ENCODE measurements at places on chromosomes 7 and 10. TPM values are rescaled to one million over a fixed set of nuclear protein-coding genes. Genes with fewer than 3 reads are reported as not detected.

Gene PLCE1
- 43.0 TPM for polyA plus RNA-seq

DNA sequence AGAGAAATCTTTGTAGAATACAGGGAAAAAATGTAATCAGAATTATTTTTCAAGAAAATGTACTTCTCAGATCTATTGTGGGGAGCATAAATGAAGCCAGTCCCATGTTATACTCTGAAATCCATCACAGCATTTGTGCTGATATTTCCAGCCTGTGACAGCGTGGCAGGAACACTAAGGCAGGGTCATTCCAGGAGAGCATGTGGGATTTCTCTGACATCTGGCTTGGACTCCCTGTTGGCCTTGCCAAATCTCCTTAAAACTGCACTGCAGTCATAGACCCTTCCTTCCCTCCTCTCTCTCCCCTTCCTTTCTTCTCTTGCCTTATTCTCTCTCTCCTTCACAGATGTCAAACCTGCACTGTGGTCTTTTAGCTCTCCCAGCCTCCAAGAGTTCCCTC lies 6.5 kb upstream of the TSPAN13 start:
- no peak for DNase-seq

- DNase-seq = no peak
Measured at GRCh38 chr7:143980746-143981510, 19.2 kb upstream of the OR6B1 start.

DNA sequence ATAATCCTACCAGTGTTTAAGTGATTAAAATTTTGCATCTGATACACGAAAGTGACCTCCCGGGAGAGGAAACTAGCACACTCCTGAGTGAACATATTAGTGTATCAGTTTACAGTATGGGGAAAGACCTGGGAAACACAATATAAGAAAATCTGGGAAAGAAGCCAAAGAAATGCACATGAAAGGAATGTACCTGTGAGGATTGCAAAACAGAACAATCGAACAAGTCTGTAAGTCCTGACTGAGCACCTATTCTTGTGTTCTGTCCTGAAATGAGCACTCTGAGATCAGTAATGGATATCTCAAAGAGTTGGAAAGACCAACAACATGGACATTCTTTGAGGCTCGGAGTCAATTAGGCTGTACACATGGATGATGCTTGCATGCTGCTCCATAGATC lies 554.7 kb downstream of the SORCS3 start:
- DNase-seq = no peak

- DNase-seq = no peak
Measured at GRCh38 chr7:127239814-127240213, 12.9 kb downstream of the GRM8 start.

- no peak for DNase-seq
Measured at GRCh38 chr7:41187322-41187721, 515.6 kb downstream of the INHBA start.

DNA sequence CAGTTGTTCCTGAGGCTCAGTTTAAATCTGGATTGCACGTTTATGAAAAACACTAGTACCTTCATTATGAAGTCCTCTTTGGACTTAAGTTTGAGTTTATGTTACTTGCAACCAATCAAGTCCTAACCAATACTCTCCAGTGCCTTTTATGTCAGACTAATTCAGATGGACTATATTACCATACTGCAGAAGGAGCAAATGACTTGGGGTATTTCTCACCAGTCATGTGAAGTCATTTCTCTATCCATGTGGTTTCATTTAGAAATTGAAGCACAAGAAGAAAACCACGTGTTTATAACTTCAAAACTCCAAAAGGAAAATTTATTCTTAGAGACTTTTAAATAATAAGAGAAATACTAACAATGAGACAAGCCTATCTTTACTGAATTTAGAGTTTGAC lies 201.6 kb downstream of the MBL2 start:
- DNase-seq = no peak

Gene FBXO24
- polyA plus RNA-seq = 2.6 TPM

DNA sequence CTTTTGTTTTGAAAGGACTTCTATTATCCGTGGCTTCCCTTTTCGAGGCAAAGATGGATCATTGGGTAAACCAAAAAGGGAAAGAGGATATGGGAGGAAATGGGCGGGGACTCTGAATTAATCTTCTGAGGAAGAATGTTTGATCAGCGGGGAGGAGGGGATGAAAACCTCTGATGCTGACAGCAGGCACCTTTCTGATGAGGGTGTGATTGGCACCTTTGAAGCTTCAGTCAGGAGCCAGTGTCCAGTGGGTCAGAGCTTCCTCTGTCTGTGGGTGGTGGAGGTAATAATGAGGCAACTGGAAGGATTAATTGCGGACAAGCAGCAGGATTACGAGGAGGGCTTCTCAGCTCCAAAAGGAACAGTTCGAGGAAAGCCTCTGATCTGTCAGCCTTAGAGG lies 877.6 kb downstream of the LRMDA start:
- no peak for DNase-seq

DNA sequence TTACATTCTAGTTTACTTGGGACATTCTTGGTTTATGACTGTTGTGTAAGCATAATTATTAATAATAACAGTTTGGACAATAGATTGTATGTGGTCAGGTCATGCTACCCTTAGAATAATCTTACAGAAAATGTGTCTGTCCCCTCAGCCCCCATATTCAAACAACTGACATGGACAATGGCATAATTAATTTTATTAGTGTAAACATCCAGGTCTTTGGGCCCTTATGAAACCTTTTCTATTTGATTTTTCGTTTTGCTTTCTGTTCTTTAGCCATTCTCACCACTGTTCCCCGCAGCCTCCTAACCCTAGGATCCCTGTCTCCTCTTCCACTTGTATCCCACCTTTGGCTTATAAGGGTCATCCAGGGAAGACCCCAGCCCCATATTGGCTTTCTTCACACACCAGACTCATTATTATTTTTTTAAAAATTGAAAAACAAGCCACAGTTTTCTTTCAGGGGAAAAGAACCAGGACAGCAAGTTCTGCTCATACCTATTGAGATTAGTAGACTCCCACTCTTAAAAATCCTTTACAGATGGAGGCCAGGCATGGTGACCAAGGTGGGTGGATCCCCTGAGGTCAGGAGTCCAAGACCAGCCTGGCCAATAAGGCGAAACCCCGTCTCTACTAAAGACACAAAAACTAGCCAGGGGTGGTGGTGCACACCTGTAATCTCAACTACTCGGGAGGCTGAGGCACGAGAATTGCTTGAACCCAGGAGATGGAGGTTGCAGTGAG lies 11.5 kb downstream of the VIM start:
- no peak for DNase-seq

DNA sequence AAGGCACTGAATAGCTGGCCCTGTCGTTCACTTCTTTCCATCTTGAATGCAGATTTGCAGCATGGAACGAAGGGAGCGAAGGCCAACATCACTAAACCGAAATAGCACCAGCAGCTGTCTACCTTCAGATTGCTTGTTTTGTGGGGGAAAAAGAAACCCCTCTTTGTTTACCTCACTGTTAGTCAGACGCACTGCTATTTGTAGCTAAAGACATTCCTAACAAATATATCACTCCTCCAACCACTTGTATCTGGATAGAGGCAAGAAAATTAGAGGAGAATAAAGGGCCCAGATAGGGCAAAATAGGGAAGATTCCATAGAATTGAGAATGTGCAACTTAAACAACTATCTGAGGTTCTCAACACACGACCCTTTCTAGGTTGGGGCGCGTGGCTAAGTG lies 26.5 kb downstream of the ANK3 start:
- no peak for DNase-seq

- no peak for DNase-seq
Measured at GRCh38 chr7:75813084-75813483, 522 bp downstream of the CCL24 start.

Gene TSPAN12
- polyA plus RNA-seq = 188 TPM

DNA sequence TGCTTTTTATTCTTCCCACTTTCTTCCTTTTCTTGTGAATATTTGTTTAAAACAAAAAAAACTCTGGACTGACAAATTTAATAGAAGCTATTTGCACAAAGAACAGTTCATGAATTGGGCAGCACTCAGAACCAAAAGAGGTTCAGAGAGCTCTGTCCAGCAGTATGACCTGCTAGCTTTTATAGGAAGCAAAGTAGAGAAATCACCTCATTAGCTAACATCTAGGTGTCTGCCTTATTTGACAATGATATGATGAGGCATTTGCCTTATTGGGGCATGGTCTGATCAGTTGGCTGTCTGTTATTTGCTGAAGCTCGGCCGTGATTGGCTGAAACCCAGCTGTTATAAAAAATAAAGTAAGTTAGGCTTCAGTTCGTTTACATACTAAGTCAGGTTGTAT lies 819 bp upstream of the TRIM4 start:
- DNase-seq = no peak

Gene MSS51
- polyA plus RNA-seq = 6.0 TPM

DNA sequence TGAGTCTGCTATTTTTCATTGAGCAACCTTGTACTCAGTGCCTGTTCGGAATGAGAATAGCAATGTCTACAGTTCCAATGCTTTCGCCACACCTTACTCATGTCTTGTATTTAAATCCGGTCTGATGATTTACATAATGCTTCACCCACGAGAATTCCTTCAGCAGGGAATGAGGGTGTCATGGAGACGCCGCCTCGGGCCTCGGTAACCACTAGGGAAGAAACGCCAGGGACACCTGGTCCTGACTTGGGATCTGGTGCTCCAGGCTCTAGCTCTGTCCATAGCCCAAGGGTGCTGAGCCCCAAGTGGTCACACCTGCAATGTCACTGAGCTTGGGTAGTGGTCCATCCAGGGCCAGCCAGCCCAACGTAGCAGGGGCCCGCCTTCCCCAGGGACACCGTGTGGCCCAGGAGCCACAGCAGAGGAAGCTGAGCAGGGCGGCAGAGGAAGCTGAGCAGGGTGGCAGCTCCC lies 37.4 kb downstream of the PRKAG2 start:
- no peak for DNase-seq

Gene SEMA3A
- 14.5 TPM for polyA plus RNA-seq

DNA sequence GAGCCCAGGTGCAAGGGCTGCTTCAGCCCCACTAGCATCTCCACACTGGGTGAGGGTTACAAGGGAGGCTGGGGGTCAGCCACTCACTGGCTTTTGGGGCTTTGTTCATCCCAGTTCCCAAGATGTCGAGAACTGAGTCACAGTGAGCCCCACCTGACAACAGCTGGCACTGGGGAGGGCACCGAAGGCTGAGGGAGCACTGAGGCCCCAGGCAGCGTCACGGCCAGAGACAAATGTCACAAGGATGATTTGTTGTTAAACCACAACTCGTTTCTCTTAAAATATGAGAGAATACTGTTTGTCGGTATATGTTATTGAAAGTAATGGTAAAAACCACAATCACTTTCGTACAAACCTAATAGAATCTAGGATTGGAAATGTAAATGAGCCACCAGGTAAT lies 219.9 kb downstream of the CELF2 start:
- DNase-seq = no peak

- DNase-seq = no peak
Measured at GRCh38 chr10:75452997-75453396, 21.6 kb downstream of the LRMDA start.

DNA sequence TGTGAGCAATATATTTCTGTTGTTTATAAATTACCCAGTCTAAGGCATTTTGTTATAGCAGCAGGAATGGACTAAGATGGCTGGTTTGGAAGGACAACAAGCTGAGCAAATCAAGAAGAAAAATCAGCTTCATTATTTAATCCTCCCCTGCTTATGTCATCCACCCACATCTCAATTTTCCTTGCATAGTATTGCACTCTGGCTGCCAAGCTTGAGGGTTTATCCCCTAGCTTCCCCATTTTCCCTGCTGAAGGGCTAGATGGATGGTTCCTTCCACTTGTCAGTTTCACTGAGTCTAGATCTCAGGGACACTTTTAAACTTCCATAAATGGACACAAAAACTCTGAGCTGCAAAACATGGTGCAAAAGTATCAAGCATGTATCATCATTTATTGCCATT lies 75.2 kb upstream of the LAMB4 start:
- DNase-seq = no peak

DNA sequence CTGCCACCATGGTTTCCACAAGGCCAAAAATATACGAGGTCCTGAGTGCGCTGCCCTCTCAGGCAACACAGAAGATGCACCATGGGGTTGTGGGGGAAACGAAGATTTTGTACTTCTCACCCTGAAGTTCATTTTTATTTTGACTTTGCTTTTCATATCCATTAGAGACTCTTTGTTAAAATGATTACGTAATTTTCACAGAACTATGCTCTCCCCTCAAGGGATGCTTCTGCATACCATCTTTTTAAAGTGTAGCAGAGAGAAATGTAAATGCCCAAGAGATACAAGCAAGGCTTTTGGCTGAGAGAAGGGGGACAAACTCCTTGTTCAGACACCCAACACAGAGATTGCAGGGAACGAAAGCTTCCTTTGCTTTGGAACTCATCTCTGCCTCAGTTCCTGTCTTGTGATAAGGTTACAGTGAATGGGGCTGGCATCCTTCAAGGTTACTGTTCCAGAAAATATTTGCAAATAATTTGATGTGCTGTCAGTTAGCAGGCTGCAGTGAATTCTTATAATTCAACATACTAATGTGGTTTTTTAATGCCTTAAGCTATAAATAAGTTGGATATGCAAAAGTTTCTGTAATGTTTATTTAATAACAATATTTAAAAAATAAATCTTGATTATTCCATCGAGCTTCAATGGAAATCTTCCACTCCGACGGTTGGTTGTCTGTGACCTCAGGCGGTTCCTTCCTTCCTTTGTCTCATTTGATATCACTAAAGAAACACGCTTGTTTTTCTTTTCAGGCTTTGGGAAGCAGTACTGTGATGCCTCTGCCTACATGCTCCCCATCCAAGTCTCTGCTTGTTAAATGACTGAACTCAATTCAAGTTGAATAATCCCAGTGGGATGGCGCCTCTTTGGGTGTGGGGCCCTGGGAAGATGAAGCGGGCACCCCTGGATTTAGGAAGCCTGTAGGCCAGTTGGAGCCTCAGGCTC lies 209.3 kb upstream of the CTBP2 start:
- no peak for DNase-seq

Data from left kidney (tissue), 8 donors.